ENCODE measurements at places on chromosomes 5 and 9.

GRCh38 chr9:81113453-81114124 is 575.8 kb downstream of the TLE1 start:
- no peak overlapping the region for H3K27ac ChIP-seq
- no peaks in the 10 kb centered on the region for H3K36me3 ChIP-seq
- no peak for DNase-seq
- H3K4me3 ChIP-seq = no peak overlapping the region
- H3K27me3 ChIP-seq = no peaks in the 10 kb centered on the region

GRCh38 chr9:98216391-98216790 is 24.0 kb upstream of the CORO2A start:
- H3K4me1 ChIP-seq = peaks cover 7% of the 10 kb centered on the region
- no peak overlapping the region for H3K27ac ChIP-seq
- peaks cover 2% of the 10 kb centered on the region for H3K36me3 ChIP-seq
- no peak for DNase-seq
- H3K27me3 ChIP-seq = no peaks in the 10 kb centered on the region

DNA sequence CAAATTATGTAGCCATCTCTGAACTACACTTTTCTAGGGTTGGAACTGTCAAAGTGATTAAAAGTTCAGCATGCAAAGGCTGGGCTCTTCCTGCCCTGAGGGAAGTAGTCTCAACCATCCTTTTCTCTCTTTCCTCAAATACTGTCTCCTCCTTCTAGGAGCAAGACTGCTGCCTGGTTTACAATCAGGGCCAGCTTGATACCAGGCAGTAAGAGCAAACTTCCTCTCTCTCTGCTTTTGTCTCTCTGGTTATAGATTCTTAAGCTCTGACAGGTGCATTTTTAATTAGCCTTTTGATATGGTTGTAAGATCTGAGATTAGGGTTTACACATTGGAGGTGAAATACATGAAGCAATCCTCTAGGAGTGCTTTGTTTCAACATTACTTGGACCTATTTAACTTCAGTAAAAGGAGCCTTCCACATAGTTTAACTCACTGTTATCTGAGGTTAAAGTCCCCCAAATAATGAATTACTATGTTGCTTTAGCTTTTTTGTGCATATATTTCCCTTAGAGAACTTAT is 436.1 kb downstream of the SPATA31D1 start:
- no peak for DNase-seq
- H3K4me1 ChIP-seq = no peaks in the 10 kb centered on the region
- no peak overlapping the region for H3K27ac ChIP-seq
- no peaks in the 10 kb centered on the region for H3K27me3 ChIP-seq
- no peaks in the 10 kb centered on the region for H3K36me3 ChIP-seq

DNA sequence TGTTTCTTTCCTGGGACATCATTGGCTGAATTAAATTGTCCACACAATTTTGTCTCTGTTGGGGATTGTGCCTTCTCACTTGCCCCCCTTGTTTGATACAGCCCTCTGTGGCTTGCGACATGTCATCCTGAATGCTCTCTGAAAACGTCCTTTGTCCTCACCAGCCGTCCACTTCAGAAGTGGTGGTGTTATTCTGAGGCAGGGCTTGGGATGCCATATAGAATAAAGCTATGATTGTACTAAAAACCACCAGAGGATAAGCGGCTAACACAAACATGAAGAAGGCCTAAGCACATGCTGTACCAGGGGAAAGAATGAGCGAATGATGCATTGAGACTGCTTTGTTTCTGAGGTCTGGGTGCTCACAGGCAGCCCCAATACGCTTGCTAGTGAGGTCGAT is 3.5 kb upstream of the SNX30 start:
- H3K27ac ChIP-seq = no peak overlapping the region
- H3K36me3 ChIP-seq = no peaks in the 10 kb centered on the region
- H3K4me1 ChIP-seq = peaks cover 4% of the 10 kb centered on the region
- no peak for DNase-seq
- H3K4me3 ChIP-seq = no peak overlapping the region

GRCh38 chr5:172160506-172160905 is 27.5 kb downstream of the STK10 start:
- no peak for DNase-seq
- no peaks in the 10 kb centered on the region for H3K4me1 ChIP-seq
- no peak overlapping the region for H3K27ac ChIP-seq

DNA sequence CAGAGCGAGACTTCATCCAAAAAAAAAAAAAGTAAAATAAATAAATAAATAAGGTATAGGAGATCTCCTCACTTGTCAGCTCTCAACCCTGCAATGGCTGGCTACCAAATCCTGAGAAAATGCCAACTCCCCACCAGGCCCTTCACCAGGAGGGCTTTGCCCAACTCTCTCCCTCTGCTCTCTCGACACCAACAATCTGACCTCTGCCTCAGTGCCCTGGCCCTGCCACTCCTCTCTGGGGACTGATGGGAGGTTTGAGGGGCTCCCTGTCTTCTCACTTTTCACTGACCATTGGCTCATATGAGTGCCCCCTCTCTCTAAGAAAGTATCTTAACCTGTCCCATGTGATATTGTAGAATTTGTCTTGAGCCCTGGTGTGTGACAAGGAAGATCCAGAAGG is 52.6 kb upstream of the SH3PXD2B start:
- no peak for DNase-seq
- no peaks in the 10 kb centered on the region for H3K27me3 ChIP-seq
- no peak overlapping the region for H3K27ac ChIP-seq

DNA sequence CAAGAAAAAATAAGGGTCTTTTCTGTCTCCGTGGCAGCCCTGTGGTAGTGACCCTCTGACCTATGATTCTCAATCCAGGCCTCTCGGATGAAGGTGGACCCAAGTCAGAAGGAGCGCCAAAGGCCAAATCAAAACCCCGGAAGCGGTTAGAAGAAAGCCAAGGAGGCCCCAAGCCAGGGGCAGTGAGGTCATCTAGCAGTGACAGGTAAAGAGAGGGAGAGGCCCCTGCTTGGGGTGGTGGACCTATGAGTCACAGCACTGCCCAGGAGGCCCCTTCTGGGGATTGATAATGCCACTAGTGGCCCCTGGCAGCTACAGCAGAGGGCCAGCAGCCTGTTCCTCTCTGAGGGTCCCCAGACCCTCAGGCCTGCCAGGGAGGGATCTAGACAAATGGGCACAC is 6.4 kb upstream of the SLC2A8 start:
- DNase-seq = no peak
- no peaks in the 10 kb centered on the region for H3K36me3 ChIP-seq
- no peak overlapping the region for H3K4me3 ChIP-seq
- no peaks in the 10 kb centered on the region for H3K27me3 ChIP-seq
- H3K4me1 ChIP-seq = no peaks in the 10 kb centered on the region
- no peak overlapping the region for H3K27ac ChIP-seq

DNA sequence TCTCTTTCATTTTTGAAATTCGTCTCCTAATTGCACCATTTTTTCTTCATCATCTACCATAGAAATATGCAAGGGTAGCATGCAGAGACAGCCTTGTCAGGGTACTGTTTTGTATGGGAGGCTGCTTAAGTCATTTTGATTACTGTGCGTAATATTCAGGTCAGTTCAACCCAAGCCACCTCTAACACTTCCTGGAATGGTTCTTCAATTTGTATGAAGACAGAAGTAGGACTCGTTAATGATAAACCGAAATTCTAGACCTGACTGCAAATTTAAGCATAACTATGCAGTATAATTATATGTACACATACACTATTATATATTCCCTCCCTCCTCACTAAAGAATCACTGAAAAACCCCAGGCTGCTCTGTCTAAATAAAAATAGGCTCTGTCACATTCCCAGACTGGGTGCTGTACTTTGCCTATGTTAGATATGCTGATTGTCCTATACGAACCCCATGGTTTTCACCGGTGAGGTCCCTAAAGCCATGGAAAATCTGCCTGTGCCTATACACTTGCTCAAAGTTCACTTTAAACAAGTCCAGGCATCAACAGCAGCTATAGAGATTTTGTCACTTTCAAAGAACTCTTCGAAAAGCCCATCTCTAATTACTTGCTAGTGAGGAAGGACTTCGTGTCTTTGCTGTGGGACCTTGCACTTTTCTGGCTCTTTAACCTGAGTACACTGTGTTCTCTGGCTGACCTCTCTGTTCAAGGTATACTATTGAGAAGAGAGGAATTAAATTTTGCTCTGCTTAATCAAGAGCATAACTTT is 352.1 kb upstream of the CD180 start:
- H3K27ac ChIP-seq = no peak overlapping the region
- no peaks in the 10 kb centered on the region for H3K27me3 ChIP-seq
- H3K4me1 ChIP-seq = no peaks in the 10 kb centered on the region
- H3K4me3 ChIP-seq = no peak overlapping the region

- no peaks in the 10 kb centered on the region for H3K4me1 ChIP-seq
- no peak for DNase-seq
- no peaks in the 10 kb centered on the region for H3K36me3 ChIP-seq
These were observed 9.8 kb upstream of the CRHBP start for GRCh38 chr5:76943006-76943405.

- DNase-seq = no peak
- H3K27ac ChIP-seq = no peak overlapping the region
- H3K4me1 ChIP-seq = peaks cover 15% of the 10 kb centered on the region
These were observed 63.1 kb downstream of the CXXC5 start for GRCh38 chr5:139711067-139711905.

- no peaks in the 10 kb centered on the region for H3K36me3 ChIP-seq
- H3K27me3 ChIP-seq = no peaks in the 10 kb centered on the region
- no peak for DNase-seq
- H3K4me3 ChIP-seq = no peak overlapping the region
- peaks cover 3% of the 10 kb centered on the region for H3K4me1 ChIP-seq
- no peak overlapping the region for H3K27ac ChIP-seq
These were observed 94.9 kb downstream of the DENND1A start for GRCh38 chr9:123834889-123835562.

GRCh38 chr9:5489630-5490490 is 20.5 kb upstream of the PDCD1LG2 start:
- no peaks in the 10 kb centered on the region for H3K27me3 ChIP-seq
- DNase-seq = no peak
- no peak overlapping the region for H3K4me3 ChIP-seq
- no peaks in the 10 kb centered on the region for H3K36me3 ChIP-seq

DNA sequence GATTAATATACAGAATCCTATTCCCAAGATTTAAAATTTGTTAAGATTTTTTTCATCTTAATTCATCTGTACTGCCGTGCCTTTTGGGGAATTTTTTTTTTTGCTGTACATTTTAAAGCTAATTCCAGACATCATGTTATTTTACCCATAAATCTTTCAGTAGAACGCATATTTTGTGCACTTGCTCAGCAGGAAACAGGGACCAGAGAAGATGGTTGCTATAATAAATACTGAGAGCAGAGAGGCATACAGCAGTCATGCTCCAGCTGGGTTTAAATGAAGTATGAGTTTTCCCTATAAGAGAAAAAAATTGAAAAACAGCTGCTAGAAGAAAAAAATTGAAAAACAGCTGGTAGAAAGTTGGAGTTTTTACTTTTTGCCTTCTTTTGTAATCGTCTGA is 196.9 kb upstream of the PUM3 start:
- H3K27ac ChIP-seq = no peak overlapping the region
- no peak overlapping the region for H3K4me3 ChIP-seq
- no peaks in the 10 kb centered on the region for H3K27me3 ChIP-seq
- DNase-seq = no peak
- no peaks in the 10 kb centered on the region for H3K36me3 ChIP-seq

DNA sequence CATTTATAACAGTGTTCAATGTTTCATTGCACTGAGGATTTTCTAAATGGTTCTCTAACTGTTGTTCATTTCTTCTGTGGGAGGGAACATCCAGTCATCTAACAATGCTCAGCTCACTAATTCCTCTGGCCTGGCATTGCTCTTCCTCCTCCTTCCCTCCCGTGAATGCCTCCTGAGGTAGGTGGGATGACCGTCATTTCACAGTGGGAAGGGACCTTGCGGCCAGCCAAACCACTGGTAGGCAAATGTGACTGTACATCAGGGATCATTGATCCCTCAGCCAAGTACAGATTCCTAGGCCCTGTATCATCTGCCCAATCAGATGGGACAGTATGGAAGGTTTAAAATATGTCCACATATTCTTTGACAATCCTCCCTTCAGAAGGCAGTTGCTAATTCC is 23.7 kb upstream of the VDAC1 start:
- no peak for DNase-seq
- H3K4me1 ChIP-seq = no peaks in the 10 kb centered on the region
- H3K36me3 ChIP-seq = no peaks in the 10 kb centered on the region

DNA sequence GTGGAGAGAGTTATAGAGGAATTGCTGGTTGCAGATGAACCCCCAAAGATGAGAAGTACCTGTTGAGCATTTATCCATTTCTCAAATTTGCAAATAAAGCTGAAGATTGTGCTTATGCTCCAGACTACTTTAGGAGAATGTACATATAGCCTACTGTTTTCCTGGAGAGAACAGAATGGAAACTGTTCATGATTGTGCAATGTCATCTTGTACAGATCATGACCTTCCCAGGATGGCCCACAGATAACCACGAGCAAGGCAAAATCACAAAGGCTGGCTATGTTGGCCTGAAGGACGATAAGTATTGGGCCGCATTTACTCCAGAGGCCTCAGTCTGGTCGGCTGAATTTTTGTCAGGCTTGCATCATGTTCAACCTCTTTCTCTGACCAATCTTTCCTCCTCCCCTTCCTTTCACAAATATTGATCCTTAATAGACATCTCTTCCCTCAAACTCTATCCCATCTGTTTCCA is 28.5 kb upstream of the RICTOR start:
- no peaks in the 10 kb centered on the region for H3K27me3 ChIP-seq
- no peak overlapping the region for H3K27ac ChIP-seq
- DNase-seq = no peak
- H3K4me3 ChIP-seq = no peak overlapping the region
- no peaks in the 10 kb centered on the region for H3K4me1 ChIP-seq

- no peak overlapping the region for H3K4me3 ChIP-seq
- no peaks in the 10 kb centered on the region for H3K36me3 ChIP-seq
- H3K4me1 ChIP-seq = no peaks in the 10 kb centered on the region
These were observed 257.4 kb downstream of the ENC1 start for GRCh38 chr5:74382987-74383593.

GRCh38 chr5:41789434-41789833 is 80.8 kb downstream of the OXCT1 start:
- H3K4me1 ChIP-seq = no peaks in the 10 kb centered on the region
- no peak for DNase-seq
- no peak overlapping the region for H3K27ac ChIP-seq
- no peak overlapping the region for H3K4me3 ChIP-seq
- H3K36me3 ChIP-seq = no peaks in the 10 kb centered on the region
- H3K27me3 ChIP-seq = no peaks in the 10 kb centered on the region

All from iPS DF 6.9 (cell line).